ENCODE measurements at places on chromosomes 6 and 20.
A peak's percentile ranks its signal among the peaks of the same experiment; 100 is the strongest.

DNA sequence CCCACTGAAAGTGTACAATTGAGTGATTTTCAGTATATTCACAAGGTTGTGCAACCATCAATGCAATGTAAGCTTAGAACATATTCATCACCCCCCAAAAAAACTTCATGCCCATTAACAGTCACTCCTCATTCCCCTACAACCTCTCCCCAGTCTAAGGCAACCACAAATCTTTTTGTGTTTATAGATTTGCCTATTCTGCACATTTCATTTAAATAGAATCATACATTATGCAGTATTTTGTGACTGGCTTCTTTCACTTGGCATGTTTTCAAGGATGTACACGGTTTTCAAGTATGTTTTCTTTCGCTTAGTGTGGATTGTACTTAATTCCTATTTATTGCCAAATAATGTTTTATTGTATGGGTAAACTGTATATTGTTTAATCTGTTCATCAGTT is 329.3 kb upstream of the RNF24 start:
- DNase-seq = no peak

- DNase-seq = peak; percentile 36
Observed at GRCh38 chr6:12605888-12606345, 110.7 kb upstream of the PHACTR1 start.

DNA sequence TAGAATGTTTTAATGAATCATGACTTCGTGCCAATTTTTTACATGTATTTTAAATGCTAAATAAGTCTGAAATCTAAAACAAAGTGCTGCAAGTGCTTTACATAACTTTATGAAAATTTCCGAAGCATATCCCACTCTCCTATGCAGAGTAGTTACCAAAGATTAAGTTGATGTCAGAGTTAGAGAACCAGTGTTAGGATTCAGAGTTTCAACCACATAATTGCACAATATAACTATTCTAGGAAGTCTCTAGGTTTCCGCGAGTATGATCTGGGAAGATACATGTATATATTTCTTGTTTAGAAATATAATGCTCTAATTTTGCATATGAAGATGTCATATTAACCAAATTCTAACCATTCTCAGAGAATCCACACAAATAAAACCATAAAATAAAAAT is 74.8 kb downstream of the ASCC3 start:
- DNase-seq = no peak

GRCh38 chr6:132934496-132934895 is 120.1 kb downstream of the RPS12 start:
- DNase-seq = no peak

- DNase-seq = no peak
Observed at GRCh38 chr6:99282479-99283062, 66.9 kb downstream of the FAXC start.

DNA sequence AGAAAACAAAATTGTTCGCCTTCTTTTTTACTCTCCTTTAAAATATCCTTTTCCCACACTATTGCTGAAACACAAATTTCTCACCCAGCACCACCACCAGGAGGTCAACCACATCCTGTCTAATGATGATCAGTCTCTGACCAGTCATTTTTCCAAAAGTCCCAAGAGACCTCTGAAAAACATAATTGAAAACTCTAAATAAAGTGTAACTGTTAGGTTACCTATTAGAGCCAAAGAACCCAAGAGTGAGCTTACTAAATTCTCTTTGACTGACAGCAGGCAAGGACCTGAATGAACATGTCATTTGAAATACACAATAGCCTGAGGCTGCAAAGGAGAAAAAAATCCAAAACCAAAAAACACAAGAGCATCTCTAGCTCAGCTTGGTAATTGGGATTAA is 735.4 kb downstream of the CBLN4 start:
- DNase-seq = no peak

GRCh38 chr20:32078322-32078721 is 26.3 kb downstream of the HCK start:
- DNase-seq = no peak

- DNase-seq = no peak
Observed at GRCh38 chr20:45365444-45365970, 2.6 kb downstream of the SYS1 start.

- peak; percentile 58 for DNase-seq
Observed at GRCh38 chr6:149508485-149508884, 23.7 kb upstream of the ZC3H12D start.

GRCh38 chr6:44000164-44000842 is 126.9 kb downstream of the MRPL14 start:
- peak; percentile 18 for DNase-seq

DNA sequence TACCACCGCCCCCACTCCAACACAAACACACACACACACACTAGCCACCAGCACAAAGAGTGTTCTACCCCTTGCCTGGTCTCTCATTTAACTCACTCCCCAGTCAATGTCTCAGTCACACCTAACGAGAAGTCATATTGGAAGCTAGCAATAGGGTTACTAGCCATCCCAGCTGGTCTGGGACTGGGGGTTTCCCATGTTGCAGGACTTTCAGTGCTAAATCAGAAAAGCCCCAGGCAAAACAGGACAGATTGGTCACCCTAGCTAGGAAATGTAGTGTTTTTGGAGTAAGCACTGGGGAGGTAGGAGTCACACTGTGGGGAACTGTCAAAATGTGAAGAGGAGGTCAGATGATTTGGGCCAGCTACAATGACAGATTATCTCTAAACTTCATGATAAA is 158.1 kb downstream of the UNC5CL start:
- no peak for DNase-seq

GRCh38 chr6:147132889-147133288 is 71.3 kb upstream of the STXBP5 start:
- DNase-seq = no peak

GRCh38 chr6:40393641-40394040 is 193.5 kb downstream of the LRFN2 start:
- no peak for DNase-seq

GRCh38 chr6:148768646-148769270 is 21.9 kb downstream of the UST start:
- DNase-seq = no peak

GRCh38 chr20:51140671-51141070 is 117.8 kb upstream of the KCNG1 start:
- DNase-seq = no peak

DNA sequence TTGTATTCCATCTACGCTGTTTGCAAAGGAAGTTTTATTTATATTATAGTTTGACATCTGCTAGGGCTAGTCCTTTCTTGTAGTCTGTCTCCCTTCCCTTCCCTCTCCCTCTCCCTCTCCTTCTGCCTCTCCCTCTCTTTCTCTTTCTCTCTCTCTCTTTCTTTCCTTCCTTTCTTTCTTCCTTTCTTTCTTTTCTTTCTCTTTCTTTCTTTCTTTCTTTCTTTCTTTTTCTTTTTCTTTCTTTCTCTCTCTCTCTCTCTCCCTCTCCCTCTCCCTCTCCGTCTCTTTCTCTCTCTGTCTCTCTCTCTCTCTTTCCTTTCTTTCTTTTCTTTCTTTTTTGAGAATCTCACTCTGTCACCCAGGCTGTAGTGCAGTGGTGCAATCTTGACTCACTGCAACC is 137.8 kb downstream of the CDKAL1 start:
- DNase-seq = no peak

DNA sequence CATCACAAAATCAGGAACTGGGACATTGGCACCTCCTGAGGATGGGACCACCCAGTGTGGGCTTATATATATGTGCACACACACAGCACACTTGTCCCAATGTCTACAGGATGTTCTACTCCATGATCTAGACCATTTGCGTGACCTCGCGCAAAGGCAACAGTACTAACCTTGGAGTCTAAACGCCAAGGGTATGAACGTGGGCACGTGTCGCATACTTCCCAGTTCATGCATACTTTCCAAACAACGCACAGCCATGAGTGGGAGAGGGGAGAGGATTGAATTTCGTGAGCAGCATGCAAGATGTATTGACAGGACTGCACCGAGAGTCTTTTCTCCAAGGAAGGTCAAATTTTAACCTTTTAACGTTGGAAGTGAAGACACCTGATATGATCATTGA is 214.2 kb upstream of the QKI start:
- no peak for DNase-seq

- no peak for DNase-seq
Observed at GRCh38 chr6:7542065-7542873, 798 bp downstream of the DSP start.

DNA sequence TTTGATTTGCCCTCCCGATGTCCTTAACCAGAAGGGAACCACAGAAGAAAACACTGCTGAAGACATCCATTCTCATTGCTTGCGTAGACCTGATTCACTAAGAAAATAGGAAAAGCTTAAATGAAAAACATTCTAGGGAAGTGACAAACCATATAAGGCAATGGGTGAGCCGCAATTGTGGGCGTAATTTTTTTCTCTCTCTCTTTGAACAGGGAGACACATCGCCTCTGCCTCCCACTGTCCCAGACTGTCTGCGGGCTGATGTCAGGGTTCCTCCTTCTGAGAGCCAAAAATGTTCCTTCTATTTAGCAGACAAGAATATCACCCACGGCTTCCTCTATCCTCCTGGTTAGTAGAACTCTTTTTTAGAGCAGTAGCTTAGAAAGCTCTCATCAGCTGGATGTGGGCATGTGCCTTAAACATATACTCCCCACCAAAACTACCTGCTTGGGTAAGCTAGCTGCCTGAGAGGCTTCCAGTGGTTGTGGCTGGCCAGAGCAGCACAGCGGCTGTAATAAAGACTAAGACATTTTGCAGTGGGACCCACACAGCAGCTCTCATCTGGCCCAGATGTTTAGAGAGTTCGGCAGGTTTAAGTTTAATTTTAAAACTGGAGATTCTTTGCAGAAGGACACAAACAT is 22.7 kb upstream of the CTAGE9 start:
- no peak for DNase-seq

DNA sequence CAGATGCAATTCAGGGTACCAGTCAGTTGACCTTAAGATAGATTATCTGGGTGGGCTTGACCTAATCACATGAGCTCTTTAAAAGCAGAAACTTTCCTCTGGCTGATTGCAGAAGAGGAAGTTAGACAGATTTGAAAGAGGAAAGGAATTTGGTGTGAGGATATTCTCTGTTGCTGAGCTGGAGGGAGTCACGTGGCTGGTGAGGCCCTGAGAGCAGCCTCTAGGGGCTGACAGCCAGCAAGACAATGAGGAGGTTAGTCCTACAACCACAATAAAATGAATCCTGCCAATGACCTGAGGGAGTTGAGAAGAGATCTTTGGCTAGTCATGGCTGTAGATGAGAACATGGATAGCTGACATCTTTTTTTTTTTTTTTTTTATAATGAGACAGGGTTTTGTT is 87.0 kb upstream of the B3GAT2 start:
- no peak for DNase-seq

- DNase-seq = no peak
Observed at GRCh38 chr6:25229671-25230321, 49.4 kb upstream of the CARMIL1 start.

DNA sequence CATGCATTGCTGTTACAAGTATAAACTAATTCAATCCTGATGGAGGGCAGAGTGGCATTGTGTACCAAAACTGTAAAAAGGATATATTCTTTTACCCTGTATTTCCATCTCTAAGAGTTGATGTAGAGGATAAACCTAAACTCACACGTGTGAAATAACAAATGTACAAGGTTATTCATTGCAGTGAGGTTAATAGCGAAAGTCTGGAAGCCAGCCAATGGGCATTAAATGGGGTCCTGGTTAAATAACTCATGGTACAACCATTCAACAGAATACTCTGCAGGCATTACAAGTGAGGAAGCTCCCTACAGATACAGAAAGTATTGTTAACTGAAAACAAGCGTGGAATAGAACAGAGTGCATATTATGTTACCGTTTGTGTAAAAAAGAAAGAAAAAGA is 56.9 kb downstream of the BCAS1 start:
- DNase-seq = no peak

DNA sequence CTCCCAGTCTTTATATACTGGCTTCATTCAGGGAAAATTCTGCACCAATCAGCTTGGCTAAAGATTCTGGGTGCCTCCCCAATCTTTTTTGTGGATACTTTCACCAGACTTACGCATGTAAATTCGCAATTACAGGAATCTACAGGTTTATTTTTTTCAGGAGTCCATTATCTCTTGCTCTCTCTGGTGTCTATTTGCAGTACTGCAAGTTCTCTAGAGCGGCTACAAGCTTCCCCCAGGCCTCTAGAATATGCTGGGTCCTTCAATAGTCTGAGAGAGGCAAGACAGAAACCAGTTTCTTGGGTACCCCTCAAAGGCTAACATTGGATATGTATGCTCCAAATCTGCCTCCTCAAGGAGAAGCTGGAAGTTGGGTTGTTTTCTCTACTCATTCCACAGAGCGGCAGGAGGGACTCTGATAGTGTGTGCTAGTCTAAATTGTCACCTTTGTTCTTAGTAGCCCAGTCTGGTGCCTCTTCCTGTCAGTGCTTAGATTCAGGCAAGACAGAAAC is 58.5 kb downstream of the SUN5 start:
- DNase-seq = peak; percentile 61

DNA sequence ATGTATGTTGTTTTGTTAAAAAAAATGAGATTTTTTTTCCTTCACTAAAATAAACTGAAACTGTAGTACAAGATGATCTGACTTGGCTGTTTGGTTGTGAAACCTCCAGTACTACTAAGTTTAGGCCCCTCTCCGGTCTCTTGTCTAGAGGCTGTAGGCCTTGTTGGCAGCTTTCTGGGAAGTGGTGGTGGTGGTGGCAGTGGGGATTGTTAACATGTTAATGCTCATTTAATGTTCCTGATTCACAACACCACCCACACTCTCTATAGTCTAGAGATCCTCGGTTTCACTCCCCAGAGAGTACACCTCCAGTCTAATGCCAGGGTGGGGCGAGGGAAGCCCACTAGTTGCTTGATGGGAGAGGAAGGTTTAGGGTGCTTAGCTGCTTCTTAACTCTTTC is 24.1 kb downstream of the STK4 start:
- DNase-seq = peak; percentile 41

GRCh38 chr20:54229566-54230160 is 21.8 kb downstream of the PFDN4 start:
- no peak for DNase-seq

GRCh38 chr6:92906385-92906784 is 513.0 kb downstream of the EPHA7 start:
- no peak for DNase-seq

- DNase-seq = no peak
Observed at GRCh38 chr20:61901392-61902220, 164.1 kb downstream of the TAF4 start.

DNA sequence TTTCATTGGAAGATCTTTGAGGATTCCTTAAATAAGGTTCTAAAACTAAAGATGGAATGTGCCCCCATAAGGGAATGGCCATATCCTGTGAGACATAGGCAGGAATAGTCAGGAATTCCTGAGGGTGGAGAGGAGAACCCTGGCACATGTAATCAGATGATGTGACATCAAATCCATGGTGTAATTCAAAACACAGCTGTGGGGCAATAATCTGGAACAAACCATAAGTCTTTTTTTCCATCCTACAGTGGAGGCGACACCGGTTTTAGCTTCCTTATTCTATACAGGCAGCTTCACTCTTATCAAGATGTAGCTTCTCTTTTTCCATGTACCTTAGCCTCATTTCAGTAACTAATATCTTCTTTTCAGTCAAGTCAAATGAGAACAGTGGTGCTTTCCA is 133.6 kb upstream of the CITED2 start:
- no peak for DNase-seq
